Hepatocyte (in vitro differentiated cells): ENCODE measurements at places on chromosomes 1 and 21. TPM values are rescaled to one million over a fixed set of nuclear protein-coding genes. Genes with fewer than 3 reads are reported as not detected.

ANKRD65 gene
- 2.1 and 6.5 TPM in 2 replicates for total RNA-seq

LTN1 gene
- total RNA-seq: 31.2 and 35.8 TPM in 2 replicates

GRCh38 chr1:169478094-169478672 is 7.6 kb downstream of the SLC19A2 start:
- DNase-seq: no peak

DNA sequence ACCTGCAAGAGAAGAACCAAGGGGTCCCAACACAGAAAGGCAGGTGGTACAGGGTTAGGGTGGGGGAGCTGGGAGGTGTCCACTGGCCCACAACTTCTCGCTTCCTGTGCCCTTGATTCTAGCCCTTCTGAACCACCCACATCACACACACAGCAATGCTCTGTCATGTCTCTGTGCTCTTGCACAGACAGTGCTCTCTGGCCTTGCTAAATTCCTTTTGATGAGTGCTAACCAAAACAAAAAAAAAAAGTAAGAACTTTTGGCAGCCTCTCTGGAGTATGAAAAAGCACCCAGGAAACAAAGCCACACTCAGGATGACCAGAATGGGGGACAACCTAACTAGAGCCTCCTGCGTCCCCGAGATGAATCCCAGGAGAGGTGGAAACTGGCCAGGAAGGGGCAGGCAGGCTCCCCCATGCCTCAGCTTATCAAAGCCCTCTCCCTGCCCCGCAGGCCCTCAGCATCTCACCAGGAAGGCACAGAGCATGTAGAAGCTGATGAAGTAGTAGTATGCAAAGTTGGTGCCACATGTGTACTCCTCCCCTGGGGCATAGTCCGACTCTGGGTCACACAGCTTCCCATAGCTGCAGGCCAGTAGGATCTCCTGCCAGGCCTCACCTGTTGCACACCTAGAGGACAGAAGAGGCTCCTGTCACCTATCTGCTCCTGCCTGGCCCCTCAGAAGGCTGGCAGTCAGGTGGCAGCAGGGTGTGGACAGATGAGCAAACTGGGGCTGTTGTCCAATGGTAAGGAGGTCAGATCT is 27.2 kb upstream of the KIF21B start:
- peak; percentile 28 for DNase-seq

GRCh38 chr1:243447347-243447746 is 191.5 kb downstream of the SDCCAG8 start:
- DNase-seq: no peak

CR1 gene
- total RNA-seq: 0.04 and 0.20 TPM in 2 replicates
